ENCODE measurements at places on chromosomes 11 and 22. TPM values are rescaled to one million over a fixed set of nuclear protein-coding genes. Genes with fewer than 3 reads are reported as not detected.

The CASP1 gene
- 22.7 TPM for total RNA-seq

The CCDC81 gene
- 0.25 TPM for total RNA-seq

The CCDC34 gene
- 1.8 TPM for total RNA-seq

The BARX2 gene
- total RNA-seq: not detected

The ANO1 gene
- not detected for total RNA-seq

The KCNK7 gene
- 0.13 TPM for total RNA-seq

The CD81 gene
- total RNA-seq: 149 TPM

The PDGFD gene
- 77.1 TPM for total RNA-seq

The CREB3L1 gene
- total RNA-seq: under 0.01 TPM

The PGA3 gene
- not detected for total RNA-seq

The GDPD4 gene
- total RNA-seq: not detected

The DUSP8 gene
- total RNA-seq: 0.26 TPM

The PTPN5 gene
- total RNA-seq: not detected

The PRG3 gene
- total RNA-seq: not detected

The FGF3 gene
- not detected for total RNA-seq

The LIF gene
- 0.25 TPM for total RNA-seq

The CACNA1I gene
- total RNA-seq: not detected

The SMTNL1 gene
- not detected for total RNA-seq

The MS4A3 gene
- total RNA-seq: not detected

The PLEKHB1 gene
- total RNA-seq: 0.26 TPM

The TNNI2 gene
- total RNA-seq: not detected

The C11orf87 gene
- total RNA-seq: not detected

The GPHA2 gene
- not detected for total RNA-seq

The SERPINH1 gene
- total RNA-seq: 328 TPM

The B4GAT1 gene
- total RNA-seq: 18.7 TPM

The NPAS4 gene
- not detected for total RNA-seq

The LARGE2 gene
- not detected for total RNA-seq

The ACRV1 gene
- not detected for total RNA-seq

The CSNK2A3 gene
- 2.1 TPM for total RNA-seq

The TMPRSS5 gene
- total RNA-seq: 0.13 TPM

The SPDYC gene
- total RNA-seq: not detected

Data from dermis microvascular lymphatic vessel endothelial cell (primary cell).